Activated naive CD4-positive, alpha-beta T cell treated with anti-CD3 and anti-CD28 coated beads, Interleukin-2, amount 50 U/mL, for 72 hours (primary cell): ENCODE measurements at places on chromosomes 7 and 10. TPM values are rescaled to one million over a fixed set of nuclear protein-coding genes. Genes with fewer than 3 reads are reported as not detected.

Gene HTR7
- 0.18 TPM for total RNA-seq

Gene NCF1
- total RNA-seq, result 3.2 TPM

Gene GPR146
- total RNA-seq, result 1.6 TPM

Gene OR2A1
- not detected for total RNA-seq

Gene PRF1
- total RNA-seq, result 35.7 TPM

Gene IL2RA
- 531 TPM for total RNA-seq

Gene HOXA6
- 0.31 TPM for total RNA-seq

Gene NYAP1
- 0.89 TPM for total RNA-seq

Gene MKX
- total RNA-seq, result not detected
